ENCODE measurements at places on chromosomes 1 and 21.

GRCh38 chr1:23628951-23629387 lies 62.6 kb upstream of the RPL11 start:
- no peak for DNase-seq

- peak; percentile 25 for DNase-seq
Measured at GRCh38 chr1:52825868-52826267, 16.7 kb upstream of the ZYG11A start.

- no peak for DNase-seq
Measured at GRCh38 chr1:212070720-212071302, 35.3 kb downstream of the DTL start.

GRCh38 chr1:61404597-61405376 lies 320.2 kb downstream of the TM2D1 start:
- no peak for DNase-seq

GRCh38 chr21:35119501-35120047 lies 70.5 kb upstream of the RUNX1 start:
- DNase-seq, result no peak

DNA sequence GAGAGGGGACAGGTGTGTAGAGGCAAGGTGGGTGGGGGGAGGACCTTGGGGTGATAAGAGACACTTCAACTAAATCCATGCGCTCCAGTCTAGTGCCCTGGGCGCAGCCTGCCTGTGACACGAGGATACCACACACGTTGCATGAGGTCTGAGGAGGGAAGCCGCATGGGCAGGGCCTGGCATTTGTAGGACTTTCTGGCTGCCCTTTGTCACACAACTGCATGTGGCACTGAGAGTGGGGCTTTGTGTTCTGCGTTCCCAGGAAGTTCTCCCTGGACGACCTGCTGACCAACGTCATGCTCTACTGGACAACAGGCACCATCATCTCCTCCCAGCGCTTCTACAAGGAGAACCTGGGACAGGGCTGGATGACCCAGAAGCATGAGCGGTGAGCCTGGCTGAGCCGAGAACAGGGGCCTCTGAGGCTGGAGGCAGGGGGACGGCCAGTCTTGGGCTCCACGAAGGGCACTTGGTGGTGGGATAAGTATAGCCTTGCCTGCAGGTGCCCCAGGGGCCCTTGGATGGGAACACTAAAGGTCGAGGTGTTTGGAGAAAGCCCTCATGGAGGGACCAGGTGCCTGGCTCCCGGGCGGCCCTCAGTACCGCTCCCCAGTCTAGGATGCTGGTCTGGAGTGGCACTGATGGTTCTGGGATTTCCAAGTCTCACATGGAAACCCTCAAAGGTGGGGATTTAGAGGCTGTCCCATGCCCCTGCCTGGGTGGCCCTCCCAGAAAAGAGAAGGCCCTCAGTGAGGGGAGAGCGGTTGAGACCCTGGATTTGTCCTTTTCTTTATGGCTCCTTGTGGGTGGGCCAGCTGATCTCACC lies 34.5 kb downstream of the EPHX1 start:
- DNase-seq, result no peak

- no peak for DNase-seq
Measured at GRCh38 chr1:89863165-89863830, 42.5 kb downstream of the LRRC8D start.

GRCh38 chr1:21586846-21587601 lies 77.8 kb downstream of the ALPL start:
- no peak for DNase-seq

- peak; percentile 82 for DNase-seq
Measured at GRCh38 chr1:229227298-229227919, 43.5 kb upstream of the RAB4A start.

GRCh38 chr1:33792651-33793050 lies 71.2 kb upstream of the HMGB4 start:
- no peak for DNase-seq

GRCh38 chr1:64161357-64161941 lies 42.0 kb upstream of the UBE2U start:
- no peak for DNase-seq

All from GM13976 (cell line).